ENCODE measurements at places on chromosomes 13 and 19.

- DNase-seq: no peak
Measured at GRCh38 chr13:81382246-81382645, 1041.3 kb upstream of the SPRY2 start.

GRCh38 chr13:78298657-78299056 is 304.7 kb downstream of the POU4F1 start:
- no peak for DNase-seq

DNA sequence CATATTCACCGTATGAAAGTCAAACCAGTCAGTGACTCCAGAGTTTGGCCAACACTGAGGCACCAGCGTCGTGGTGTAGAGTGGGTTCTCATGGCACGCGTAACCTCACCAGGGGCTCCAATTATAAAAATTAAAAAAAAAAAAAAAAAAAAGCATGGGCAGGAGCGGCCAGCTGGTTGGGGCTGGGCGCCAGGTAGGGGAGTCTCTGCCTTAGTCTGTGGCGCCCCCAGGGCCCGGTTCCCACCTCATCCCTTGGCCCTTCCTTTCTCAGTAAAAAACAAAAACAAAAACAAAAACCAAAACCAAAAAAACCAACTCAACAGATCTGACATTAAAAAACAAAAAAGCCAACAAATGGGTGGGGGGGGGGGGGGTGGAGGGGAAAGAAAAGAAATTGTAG is 4.6 kb upstream of the EPHX3 start:
- DNase-seq: no peak

- DNase-seq: no peak
Measured at GRCh38 chr13:68940049-68940448, 1167.6 kb upstream of the ATXN8OS start.

DNA sequence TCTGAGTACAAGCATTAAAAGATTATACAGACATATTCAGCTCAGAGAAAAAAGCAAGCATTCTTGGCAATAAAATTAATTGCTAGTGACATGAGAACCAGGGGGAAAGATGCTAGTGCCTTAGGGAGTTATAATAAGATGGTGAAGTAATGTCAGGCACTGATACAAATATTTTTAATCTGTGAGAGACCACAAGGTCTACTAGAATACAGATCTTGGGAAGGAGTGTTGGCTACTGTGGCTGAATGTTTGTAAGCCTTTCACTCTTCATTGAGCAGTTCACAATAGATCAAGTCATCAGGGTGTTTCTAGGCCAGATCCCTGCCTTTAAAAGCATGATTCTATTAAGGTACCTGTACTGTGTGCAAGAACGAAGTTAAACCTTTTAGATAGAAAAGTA is 16.4 kb downstream of the FREM2 start:
- DNase-seq: no peak
